Stimulated activated CD4-positive, alpha-beta T cell treated with anti-CD3 and anti-CD28 coated beads, Interleukin-1b, Interleukin-23, amount 100 ng/mL, for 1 hour (primary cell): ENCODE measurements at places on chromosomes 6 and 20.

- DNase-seq = no peak
These were observed 12.7 kb upstream of the ZBTB46 start for GRCh38 chr20:63843778-63844177.

DNA sequence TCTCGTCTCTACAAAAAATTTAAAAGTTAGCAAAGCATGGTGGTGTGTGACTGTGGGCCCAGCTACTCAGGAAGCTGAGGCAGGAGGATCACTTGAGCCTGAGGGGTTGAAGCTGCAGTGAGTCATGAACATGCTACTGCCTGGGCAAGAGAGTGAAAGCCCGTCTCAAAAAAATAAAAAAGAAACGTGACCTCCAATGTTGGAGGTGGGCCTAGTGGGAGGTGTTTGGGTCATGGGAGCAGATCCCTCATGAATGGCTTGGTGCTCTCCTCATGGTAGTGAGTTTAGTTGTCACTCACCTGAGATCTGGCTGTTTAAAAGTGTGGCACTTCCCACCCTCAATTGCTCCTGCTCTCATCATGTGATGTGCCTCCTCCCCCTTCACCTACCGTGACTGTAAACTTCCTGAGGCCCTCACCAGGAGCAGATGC lies 24.3 kb downstream of the RBL1 start:
- DNase-seq = no peak

- DNase-seq = no peak
These were observed 33.4 kb upstream of the ELMO2 start for GRCh38 chr20:46439837-46440236.

GRCh38 chr6:129744201-129744879 lies 34.4 kb upstream of the ARHGAP18 start:
- no peak for DNase-seq

DNA sequence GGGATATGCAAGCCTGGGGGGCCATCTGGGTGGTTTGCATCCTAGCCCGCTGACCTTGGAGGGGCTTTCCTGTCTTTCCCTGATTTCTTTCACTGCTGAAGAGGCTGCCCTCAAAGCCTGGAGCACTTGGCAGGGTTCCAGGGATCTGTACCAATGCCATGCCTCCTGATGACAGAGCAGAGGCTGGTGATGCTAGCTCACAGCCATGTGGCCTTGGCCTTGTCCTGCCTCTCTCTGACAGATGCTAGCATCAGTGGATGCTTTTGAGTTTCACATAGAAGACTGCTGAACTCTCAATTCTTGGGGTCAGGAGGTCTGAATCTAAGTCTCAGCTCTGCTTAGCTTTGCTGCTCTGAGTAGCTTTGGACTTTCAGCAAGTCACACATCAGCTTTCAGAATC lies 21.9 kb upstream of the RREB1 start:
- no peak for DNase-seq

- DNase-seq = no peak
These were observed 338.2 kb upstream of the ZFP64 start for GRCh38 chr20:52529826-52530225.

DNA sequence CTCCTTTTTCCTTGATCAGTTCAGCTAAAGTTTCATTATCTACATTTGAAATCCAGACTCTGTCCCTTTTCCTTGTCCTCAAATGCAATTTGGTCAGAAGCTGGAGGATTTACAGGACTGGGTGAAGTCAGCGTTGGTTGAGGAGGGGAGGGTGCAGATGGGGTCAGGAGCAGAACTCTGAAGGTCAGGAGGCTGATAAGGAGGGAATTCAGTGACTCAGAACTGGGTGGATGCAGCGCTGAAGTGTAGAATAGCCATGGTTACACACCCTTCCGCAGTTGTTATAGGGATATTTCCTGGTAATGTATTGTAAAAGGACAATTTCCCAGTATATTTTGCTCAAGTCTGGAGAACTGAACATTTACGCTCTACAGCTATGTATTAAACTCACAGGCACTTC lies 133.1 kb upstream of the FOXA2 start:
- DNase-seq = no peak

DNA sequence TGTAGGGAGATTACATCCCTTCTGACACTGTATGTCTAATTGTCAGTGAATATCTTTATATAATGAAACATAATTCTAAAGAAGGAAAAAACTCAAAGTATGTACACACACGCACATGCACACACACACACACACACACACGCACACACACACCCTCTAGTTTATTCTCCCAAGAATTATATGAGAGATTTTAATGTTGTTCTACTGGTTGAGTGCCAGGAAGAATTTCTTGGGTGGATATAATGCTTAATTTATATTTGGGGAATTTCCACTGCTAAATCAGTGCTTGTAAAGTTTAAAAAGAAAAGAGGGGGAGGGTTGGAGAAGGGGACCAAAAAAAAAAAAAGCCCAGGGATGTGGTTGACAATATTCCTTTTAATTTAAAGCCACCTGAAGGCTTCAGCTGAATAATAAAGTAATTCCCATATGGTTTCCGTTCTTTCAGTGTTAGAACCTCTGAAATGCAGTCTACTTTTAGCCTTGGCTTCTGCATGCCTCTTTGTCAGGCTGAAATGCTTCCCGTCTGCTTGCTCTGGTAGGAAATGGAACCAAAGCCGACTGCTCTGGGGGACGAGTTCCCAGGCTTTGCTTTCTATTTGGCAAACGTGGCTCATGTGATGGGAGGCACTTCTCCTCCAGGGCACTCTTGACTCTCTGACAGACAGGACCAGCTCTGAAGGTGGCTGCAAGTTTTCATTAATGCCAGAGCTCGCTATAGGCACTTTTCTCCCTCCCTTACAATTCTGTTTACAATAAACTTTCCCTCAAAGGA lies 225.4 kb downstream of the PRL start:
- no peak for DNase-seq

DNA sequence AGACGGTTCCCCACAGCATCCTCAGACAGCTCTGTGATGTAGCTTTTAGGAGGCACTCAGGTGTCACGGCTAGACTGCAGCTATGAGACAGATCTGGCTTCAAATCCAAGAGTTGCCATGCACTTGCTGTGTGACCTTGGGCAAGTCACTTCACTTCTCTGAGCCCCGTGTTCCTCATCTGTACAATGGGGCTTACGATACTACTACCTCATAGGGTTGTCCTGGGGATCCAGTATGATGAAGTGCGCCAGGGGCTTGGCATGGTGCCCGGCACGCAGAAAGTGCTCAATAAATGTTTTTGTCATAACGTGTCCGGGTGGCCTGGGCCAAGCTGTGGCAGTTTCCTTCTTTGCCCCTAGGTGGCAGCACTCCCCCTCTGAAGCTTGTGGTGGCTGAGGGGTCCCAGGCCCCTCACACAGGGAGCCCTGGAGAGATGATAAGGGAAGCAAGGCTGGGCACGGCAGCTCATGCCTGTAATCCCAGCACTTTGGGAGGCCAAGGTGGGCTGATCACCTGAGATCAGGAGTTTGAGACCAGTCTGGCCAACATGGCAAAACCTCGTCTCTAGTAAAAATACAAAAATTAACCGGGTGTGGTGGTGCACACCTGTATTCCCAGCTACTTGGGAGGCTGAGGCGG lies 19.1 kb upstream of the CHMP4B start:
- no peak for DNase-seq

- no peak for DNase-seq
These were observed 120.5 kb downstream of the RTN4IP1 start for GRCh38 chr6:106508834-106509233.

DNA sequence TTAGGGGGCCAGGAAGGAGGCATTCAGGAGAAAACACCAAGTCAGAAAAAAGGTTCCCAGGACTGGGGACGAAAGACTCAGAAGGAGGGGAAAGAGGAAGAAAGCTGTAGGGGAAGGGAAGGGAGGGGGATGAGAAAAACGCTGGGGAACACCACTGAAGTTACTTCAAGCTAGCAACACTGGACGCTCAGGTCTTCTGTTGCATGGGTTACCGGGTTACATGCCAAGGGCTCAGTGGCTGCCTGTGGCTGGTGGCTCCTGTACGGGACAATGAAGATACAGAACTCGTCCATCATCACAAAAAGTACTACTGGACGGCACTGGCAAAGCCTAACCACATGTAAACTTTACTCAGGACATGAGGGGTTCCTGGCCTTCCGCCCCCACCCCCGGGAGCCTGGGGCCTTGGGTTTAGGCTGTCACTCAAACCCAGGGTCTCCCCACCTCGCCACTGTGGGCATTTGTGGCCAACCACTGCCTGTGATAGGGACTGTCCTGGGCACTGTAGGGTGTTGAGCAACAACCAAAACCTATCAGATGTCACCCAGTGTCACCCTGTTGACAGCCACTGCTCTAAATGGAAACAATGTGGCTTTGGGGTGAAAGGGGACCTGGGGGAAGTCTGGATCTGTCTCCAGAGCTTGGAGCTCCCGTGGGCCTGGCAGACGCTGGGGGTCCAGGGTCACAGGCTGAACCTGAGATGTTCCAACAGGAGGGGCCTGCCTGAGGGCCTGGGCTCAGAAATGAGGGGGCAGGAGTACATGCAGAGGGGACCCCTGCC lies 40.3 kb upstream of the CD93 start:
- DNase-seq = no peak

- no peak for DNase-seq
These were observed 19.9 kb downstream of the PEDS1 start for GRCh38 chr20:50133474-50134217.

GRCh38 chr6:158900663-158901312 lies 81.6 kb upstream of the EZR start:
- no peak for DNase-seq

GRCh38 chr6:149063468-149063867 lies 254.0 kb upstream of the TAB2 start:
- no peak for DNase-seq

DNA sequence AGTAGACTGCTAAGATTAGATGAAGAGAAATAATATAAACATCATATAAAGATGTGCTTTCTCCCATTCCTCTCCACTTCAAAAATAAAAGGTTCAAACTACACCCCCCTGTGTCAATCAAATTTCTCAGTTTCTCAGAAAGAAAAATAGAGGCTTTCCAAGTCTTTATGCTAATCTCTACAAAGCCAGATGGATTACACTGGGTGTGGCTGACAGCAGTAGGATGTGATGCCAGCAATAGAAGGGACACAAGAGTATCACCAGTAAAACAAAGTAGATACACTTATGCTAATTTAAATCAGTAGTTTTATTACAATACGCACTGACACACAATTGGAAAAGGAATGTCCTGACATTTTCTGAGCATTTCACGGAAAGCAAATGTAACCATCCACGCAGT lies 353.4 kb downstream of the RNGTT start:
- DNase-seq = no peak

GRCh38 chr20:50332491-50332980 lies 141.9 kb downstream of the CEBPB start:
- DNase-seq = no peak

- DNase-seq = no peak
These were observed 5.5 kb downstream of the ELMO2 start for GRCh38 chr20:46400828-46401477.

DNA sequence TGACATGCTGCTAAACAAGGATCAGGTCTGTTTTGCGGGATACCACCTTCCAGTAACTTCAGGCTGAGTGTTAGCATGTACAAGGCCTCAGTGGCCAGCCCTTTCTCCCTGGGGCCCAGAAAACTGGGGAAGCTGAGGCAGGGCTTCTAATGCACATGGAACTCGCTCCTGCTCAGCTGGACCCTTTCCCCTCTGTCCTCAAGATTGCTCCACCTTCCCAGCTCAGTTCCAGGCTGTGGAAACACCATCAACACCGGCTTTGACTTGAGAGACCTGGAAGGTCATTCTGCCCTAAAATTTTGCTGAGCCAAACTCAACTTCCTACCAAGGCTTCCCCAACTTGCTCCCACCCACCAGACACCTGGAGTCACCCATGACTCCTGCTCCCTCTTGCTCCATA lies 4.2 kb upstream of the BLCAP start:
- no peak for DNase-seq

DNA sequence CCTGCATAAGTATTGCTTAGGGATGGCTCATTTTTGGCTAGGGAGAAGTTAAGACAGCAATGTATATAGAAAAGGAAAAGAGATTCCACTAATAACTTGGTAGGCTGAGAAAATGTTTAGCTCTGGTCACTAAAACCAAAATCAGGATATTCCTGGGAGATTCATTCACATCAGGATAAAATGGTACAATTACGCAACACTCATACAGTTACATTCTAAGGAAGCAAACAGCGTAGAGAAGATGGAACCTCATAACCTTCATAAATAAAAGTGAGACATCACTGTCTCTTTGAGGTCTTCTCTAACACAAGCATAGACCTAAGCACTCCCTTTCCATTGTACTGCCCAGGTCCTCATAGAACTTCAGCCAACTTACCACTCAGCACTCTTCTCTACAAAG lies 295.7 kb upstream of the RUNX2 start:
- no peak for DNase-seq

GRCh38 chr20:62834967-62835730 lies 18.3 kb downstream of the COL9A3 start:
- DNase-seq = no peak

DNA sequence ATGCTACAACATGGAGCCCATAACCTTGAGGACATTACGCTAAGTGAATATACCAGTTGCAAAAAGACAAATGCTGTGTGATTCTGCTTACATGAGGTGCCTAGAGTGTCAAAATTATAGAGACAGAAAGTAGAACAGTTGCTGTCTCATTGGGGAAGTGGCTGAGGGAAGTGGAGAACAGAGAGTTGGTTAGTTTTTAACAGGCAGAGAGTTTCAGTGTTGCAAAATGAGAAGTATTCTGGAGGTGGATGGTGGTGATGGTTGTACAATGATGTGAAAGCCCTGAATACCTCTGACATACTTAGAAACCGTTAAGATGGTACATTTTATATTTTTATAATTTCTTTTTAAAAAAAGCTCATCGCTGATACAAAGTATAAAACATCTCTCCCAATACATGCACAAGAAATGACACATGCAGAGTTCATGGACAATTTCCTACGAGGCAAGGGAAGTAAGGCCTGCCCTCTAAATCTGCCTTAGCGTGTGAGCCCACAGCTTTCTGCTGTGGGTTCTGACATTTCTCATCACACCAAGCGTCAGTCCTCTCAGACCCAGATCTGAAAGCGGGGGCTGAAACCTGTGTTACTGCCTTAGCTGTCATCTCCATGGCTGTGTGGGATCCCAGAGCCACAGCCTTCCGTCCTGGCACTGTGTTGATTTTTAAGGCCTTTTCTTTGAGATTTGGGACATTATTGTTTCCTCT lies 126.0 kb downstream of the RNASET2 start:
- DNase-seq = no peak

DNA sequence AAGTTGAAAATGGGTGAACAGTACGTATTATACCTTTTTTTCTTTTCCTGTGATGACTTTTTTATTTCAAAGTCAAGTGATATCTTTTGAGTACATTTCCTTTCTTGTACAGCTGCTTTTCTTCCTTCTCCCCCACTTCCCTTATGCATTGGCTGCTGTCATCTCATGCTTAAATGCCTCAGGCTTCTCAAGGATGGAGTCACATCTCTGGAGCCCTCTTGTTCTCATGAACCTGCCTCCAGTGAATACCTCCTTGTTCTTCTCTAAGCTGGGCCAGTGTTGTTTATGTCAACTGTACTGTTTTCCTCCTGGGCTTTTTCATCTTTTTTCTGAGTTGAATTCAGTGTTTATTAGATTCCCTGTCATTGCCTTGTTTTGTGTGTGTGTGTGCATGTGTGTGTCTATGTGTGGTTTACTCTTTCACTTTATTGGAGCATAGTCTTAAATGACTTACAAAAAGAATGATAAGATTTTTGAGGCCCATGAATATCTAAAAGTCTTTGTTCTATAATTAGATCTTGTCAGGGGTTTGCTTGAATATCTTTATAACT lies 23.6 kb downstream of the STXBP5 start:
- DNase-seq = no peak

- DNase-seq = no peak
These were observed 22.2 kb upstream of the NCOA3 start for GRCh38 chr20:47479506-47479905.
